ENCODE measurements at places on chromosomes 13 and 19.

DNA sequence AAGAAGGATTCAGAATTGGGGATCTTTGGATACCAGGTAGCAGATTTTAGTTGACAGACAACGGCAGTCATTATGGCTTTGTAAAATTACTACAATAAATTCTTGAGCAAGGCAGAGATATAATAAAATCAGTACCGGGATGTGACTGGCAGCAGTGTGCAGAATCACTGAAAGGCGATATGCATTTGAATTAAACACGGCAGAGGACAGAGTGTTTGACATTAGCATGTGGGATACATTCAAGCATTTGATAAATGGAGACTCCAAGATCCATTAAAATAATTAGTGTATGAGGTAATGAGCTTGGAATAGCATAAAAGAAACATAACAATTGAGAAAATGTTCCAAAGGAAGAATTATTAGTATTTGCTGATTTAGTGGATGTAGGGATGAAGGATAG lies 36.8 kb downstream of the LCP1 start:
- no peak for DNase-seq

GRCh38 chr19:7674010-7675005 lies 2.6 kb upstream of the MCEMP1 start:
- DNase-seq = no peak

DNA sequence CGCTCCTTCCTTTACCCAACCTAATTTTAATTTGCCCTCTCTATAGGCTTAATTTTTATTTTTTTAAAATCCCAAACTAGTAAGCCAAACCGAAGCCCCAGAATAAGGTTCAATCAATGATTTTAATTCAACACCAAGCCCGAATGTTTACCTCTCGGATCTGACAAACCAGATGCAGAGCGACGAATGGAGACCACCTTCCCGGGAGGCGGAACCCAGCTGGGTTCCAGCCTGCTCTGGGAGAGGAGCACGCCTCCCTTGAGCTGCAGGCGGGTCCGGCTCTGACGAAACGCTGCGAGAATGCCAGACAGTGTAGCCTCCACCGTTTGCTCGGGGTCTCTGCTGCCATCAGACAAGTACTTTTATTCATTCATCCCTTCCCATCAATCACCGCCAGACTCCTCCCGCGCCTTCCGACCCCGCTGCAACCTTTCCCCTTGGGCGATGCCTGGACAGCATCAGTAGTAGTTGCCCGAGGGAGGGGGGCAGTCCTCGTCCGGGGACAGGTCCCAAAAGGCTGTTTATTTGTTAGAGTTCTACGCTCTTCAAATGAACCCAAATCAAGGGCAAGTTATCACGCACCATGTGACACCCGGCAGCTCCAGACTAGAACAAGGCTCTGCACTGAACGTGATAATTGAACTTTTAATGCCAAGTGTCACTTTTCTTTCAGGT lies 752 bp upstream of the EDNRB start:
- no peak for DNase-seq

GRCh38 chr13:97499181-97499580 lies 65.2 kb downstream of the RAP2A start:
- no peak for DNase-seq

- no peak for DNase-seq
Measured at GRCh38 chr19:7356899-7357627, 8.3 kb downstream of the ARHGEF18 start.

- DNase-seq = no peak
Measured at GRCh38 chr19:31378404-31378803, 29.2 kb upstream of the TSHZ3 start.

DNA sequence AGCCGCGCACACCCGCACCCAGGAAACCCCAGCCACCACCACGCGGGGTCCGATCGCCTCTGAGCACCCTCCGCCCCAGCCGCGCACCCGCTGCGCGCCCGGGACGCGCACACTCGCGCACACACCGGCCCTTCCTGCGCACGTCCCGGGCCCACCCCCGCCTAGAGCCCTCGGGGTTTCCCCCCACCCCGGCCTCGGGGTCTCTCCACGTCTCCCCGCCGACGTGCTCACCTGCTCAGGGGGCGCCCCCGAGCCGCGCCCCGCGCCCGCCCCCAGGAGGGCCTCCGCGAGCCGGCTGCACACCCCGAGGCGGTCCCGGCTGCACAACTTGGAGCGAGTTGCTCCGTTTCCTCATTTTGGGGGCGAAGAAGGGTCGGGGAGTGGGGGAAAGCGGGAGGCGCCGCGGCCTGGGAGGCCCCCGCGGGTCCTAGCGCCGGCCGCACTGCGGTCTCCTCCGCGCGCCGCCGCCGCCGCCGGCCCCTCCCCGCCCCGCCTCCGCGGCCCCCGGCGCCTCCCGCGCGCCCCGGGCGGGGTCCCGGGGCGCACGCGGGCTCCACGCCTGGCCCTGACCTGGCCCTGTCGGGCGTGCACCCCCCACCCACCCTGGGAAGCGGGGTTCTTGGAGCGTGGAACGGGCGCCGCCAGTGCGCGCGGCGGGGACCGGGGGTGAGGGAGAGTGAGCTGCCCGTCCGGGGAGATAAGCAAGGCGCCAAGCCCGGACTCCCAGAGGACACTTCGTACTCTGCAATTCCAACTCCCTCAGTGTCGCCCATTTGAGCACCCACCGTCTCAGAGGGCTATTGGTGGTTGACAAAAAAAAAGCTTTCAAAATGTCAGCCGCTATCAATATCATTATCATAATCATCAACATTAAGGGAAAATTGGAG lies at the start of gene MATK:
TSS of gene MATK (minus strand) at position 444 of the 887 bp plus-strand sequence. CDS start 1,246 bp downstream, outside the sequence.
- DNase-seq = peak; percentile 21

DNA sequence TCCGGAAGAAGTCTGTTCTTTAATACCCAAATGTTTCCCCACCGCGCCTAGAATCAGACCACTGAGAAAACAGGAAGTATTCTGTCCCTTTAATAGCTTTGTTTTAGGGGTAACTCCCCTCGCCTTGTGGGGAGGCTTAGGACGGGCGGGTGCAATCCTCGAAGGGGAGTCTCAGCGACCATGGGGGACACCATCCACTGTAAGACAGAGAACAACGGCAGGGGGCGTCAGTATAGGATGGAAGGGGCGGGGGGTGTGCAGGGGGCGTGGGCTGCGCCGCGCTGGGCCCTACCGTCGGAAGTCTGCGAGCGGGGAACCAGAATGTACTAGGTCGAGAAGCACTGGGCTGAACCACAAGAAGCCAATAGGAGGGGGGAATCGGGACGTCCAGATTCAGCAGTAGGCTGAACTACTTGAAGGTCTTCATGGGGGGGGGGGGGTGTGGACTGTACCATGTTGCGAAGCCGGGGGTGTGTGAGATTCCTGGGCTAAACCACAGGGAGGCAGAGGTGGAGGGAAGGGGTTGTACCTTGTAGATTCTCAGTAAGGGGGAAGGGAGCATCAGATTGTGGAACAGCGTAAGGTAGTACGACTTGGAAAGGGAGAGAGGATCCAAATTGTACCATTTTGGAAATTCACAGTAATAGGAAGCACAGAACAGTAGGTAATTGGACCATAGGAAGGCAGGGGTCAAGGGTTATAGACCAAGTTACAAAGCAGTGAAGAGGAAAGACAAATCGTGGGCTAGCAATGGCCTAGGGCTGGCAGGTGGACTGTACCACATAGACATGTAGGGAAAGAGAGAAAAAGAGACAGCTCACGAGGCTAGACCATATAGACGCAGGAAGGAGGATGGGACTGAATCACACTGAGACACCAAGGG lies 1.0 kb upstream of the DBP start:
- peak; percentile 69 for DNase-seq

DNA sequence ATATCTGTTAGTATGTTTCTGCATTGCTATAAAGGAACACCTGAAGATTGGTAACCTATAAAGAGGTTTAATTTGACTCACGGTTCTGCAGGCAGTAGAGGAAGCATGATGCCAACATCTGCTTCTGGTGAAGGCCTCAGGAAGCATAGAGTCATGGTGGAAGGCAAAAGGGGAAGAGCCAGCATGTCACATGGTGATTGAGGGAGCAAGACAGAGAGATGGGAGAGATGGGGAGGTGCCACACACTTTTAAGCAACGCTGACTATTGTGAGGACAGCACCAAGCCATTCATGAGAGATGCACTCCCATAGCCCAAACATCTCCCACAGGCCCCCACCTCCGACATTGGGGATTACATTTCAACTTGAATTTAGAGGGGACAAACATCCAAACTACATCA lies 32.8 kb downstream of the COG6 start:
- DNase-seq = no peak

- no peak for DNase-seq
Measured at GRCh38 chr13:111006506-111007031, 91.7 kb upstream of the ANKRD10 start.

DNA sequence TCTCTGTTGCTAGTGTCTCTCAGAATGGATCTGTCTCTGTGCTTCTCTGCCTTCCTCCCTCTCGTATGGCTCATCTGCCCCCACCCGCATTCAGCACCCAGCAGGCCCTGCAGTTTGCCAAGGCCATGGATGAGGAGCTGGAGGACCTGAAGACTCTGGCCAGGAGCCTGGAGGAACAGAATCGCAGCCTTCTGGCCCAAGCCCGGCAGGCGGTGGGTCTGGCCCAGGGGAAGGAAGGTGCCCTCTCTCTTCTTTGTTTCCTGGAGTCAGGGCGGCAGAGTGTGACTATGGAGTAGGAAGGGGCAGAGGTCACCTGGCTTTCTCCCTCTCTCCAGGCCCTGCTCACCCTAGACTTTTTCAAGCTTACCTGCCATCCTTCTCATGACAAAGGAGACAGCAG lies 10.9 kb downstream of the KASH5 start:
- no peak for DNase-seq

- DNase-seq = no peak
Measured at GRCh38 chr13:65943024-65943423, 1287.1 kb downstream of the PCDH9 start.

DNA sequence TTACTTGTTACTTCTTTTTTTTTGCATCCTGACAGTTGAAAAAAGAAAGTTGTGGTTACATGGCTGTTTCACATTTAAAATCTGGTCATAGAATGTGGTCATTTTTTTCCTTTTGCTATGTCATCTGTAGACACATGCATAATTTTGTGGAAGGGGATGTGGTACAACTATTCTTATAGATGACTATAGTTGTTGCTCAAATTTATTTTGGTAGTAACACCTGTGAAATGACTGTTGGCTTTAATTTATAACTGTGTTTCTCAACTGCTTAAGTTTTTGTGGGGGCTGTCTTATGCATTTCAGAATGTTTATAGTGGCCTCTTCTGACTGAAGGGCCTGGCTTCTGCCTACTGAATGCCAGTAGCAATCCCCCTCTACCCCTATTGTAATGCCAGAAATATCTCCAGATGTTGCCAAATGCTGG lies 130.5 kb downstream of the PAN3 start:
- DNase-seq = no peak

DNA sequence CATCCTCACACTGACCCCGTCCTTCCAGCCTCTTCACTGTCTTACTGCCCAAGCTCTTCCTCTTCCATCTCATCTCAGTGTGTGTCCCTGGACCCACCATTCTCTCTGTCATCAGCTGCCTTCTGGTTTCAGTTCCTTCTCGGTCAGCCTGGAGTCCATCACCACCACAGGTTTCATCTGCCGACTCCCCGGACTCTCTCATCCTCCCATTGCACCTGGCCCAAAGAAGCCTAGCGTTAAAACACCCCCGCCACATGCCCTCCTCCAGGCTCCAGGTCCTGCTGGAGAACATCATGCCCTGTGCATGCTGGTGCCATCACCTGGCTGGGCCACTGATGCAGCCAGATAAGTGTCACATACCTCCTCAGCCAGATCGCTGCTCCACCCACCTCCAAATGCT lies 122.1 kb upstream of the GPR12 start:
- no peak for DNase-seq

- DNase-seq = no peak
Measured at GRCh38 chr19:8306235-8307054, 1.7 kb downstream of the CD320 start.

- DNase-seq = no peak
Measured at GRCh38 chr13:70171151-70171550, 62.9 kb upstream of the KLHL1 start.

- no peak for DNase-seq
Measured at GRCh38 chr19:15269806-15270205, 37.6 kb upstream of the EPHX3 start.

- DNase-seq = no peak
Measured at GRCh38 chr13:107373551-107373950, 805.6 kb upstream of the ARGLU1 start.

DNA sequence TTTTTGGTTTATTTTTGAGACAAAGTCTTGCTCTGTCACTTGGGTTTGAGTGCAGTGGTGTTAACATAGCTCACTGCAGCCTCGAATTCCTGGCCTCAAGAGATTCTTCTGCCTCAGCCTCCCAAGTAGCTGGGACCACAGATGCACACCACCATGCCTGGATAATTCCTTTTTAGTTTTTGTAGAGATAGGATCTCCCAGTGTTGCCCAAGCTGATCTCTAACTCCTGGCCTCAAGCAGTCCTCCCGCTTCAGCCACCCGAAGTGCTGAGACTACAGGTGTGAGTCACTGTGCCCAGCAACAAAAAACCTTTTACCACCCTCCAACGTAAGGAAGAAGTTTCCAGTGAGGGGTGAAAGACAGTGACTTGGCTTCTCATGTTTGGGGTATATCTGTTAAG lies 81.1 kb upstream of the TSHZ3 start:
- no peak for DNase-seq

GRCh38 chr13:48595431-48596429 lies 58.0 kb upstream of the CYSLTR2 start:
- DNase-seq = peak; percentile 65

- DNase-seq = no peak
Measured at GRCh38 chr19:9039728-9040127, 29.5 kb upstream of the MUC16 start.

- DNase-seq = no peak
Measured at GRCh38 chr13:113941571-113942191, 32.2 kb downstream of the C13orf46 start.

DNA sequence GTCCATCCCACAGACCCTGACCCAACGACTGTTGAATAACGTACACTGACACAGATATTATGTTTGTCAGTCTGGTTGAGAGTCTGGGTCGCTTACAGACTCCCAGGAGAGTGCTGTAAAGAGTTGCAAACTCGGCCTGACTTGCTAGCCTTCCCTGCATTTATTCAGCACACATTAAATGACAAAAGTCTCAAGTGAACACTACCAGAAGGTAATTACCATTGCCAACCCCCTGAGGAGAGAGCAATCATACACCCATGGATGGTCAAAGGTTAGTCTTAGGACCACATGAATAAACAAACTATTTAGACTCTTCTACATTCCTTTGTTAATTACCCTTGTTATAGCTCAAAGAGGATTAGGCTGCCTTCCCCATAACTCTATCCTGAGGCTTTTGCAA lies 1048.6 kb downstream of the PCDH17 start:
- DNase-seq = no peak

- DNase-seq = peak; percentile 54
Measured at GRCh38 chr19:3210347-3211017, 14.0 kb upstream of the CELF5 start.

DNA sequence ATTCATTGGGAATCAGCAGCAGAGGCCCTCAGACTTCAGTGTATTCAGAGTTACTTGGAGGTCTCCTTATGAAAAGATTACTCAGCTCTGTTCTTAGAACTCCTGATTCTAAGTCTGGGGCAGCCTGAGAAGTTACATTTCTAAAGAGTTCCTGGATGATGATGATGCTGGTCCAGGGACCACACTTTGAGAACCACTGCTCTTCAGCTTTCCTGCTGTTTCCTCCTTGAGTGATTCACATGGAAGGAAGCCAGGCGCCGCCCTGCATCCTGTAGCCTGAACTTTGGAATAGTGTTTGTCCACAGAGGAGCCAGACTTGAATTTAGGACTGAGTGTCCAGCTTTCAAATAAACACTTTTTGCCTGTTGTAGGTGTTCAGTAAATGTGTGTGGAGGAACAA lies 2.9 kb downstream of the CEBPG start:
- no peak for DNase-seq
